ENCODE measurements at places on chromosomes 13 and 19.

GRCh38 chr19:1289686-1290025 lies 4.0 kb downstream of the EFNA2 start:
- no peak for DNase-seq

DNA sequence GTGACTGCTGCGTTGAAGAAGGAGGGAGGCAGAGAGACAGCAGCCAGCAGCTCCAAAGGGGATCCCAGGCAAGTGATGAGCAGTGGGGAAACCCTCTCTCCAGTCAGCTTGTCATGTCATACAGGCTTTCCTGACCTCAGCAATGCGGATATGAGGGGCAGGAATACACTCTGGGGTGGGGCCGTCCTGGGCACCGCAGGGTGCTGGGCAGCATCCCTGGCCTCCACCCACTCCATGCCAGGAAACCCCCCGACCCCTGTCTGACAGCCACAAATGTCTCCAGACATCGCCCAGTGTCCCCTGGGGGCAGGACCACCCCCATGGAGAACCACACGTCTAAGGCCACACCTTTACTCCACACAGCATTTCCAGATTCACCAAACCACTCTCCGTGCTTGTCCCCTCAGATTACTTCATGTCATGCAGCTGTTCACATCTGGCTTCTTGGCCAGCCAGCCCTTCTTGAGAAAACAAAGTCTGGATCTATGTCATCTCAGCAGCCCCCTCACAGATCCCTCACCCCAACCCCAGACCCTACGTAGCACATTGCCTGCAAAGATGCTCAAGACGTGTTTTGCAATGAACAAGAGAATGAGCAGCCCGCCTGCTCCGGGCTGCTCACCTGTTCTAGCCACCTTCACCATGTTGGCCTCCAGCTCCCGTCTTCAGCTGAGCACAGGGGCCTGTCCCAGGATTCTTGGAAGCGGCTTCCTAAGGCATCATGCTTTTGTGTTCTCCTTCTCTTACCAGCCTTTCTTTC lies 46.5 kb downstream of the RFX2 start:
- DNase-seq = no peak

DNA sequence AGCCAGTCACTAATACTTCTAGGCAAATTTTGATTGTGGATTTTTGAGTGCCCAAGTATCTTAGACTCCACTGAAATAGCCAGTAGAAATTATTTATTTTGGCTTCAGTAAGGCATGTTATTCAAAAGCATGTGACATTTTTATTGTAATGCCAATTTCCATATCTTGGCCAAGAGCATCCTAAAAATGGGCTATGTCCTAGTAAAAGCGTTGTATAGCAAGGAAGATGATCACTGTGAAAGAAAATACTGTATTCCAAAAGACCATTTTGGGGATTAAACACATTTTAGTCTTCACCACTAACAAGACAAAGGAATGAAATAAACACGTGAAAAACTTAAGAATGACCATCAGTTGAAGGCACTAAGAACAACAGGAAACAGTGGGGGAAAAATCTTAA lies 149.1 kb downstream of the NUFIP1 start:
- DNase-seq = no peak

GRCh38 chr19:51323481-51324166 lies 12.2 kb downstream of the IGLON5 start:
- DNase-seq = no peak

DNA sequence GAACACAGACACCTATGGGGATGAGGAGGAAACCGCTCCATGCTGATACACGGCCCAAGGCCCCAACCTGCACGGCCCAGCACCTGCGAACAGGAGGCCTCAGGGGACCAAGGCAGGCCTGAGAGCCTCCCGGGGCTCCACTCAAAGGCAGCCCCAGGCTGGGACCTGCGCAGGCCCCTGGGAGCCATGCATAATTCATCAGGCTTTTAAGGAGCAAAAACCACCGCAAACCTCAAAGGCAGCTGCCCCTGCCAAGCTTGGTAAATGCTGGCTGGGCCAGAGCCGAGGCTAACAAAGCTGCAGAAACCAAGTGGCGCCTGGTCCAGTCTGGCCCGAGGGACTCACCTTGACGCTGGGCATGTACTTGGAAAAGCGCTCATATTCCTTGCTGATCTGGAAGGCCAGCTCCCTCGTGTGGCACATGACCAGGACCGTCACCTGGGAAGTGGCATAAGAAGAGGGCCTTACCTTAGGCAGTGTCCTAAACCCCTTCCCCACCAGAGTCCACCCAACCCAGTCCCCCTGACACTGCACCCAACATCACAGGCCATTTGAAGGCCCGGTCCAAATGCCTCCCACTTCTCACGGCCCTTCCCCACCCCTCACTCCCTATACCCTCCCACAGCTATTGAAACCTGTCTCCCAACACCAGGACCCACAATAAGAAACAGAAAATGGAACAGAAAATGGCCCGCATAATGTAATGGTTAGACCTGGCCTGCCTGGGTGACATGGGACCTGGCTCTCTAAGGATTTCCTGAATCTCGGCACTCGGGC lies 7.8 kb downstream of the DDX39A start:
- DNase-seq = no peak

DNA sequence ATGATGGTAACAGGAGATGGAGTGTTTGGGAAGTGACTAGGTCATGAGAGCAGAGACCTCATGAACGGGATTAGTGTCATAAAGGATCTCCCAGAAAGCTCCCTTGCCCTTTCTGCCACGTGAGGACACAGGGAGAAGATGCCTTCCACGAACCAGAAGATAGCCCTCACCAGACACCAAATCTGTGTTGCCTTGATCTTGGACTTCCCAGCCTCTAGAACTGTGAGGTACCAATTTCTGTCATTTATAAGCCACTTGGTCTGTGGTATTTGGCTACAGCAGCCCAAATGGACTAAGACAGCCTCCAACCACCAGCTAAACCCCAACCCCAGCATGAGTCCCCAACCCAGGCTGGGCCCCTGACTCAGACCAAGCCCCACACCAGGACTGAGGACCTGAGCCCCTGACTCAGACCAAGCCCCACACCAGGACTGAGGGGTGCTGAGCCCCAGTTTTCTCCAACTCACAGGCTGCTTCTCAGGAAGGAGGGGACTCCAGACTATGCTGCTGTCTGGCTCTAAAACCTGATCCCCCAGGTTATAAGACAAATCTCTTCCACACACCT lies 54.1 kb downstream of the PTPRS start:
- no peak for DNase-seq

GRCh38 chr19:51709575-51709974 lies 14.2 kb downstream of the HAS1 start:
- no peak for DNase-seq

DNA sequence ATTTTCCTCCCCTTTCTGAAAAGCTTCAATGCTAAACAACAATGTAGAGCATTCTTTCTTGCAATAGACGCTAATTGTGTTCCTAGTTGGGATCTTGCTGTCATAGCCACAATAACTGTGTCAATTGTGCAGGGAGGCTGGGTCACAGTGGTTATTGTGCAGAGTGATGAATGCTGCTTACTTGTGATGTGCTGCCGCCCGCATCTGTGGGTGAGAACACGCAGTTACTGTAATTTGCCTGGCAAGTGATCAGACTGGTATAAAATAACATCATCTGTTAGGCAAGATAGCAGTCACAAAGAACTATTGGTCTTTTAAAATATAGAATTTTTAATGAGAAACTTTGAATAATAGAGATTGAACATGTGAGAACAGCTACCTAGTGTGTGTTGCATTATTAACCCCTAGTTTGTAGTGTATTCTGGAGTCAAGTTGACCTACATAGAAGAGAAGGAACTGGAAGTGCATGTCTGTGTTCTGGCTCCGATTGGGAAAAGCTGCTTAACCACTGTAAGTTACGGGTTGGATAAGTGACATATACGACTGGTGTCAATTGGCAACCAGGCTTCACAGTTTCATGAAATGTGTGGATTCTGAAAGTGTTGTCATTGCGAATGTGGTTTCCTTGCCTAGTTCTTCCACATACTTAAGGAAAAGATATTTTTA lies 43.6 kb downstream of the SLAIN1 start:
- DNase-seq = no peak

GRCh38 chr19:52653161-52653560 lies 15.0 kb upstream of the ZNF83 start:
- no peak for DNase-seq

- DNase-seq = no peak
Observed at GRCh38 chr13:64441740-64442139, 2788.4 kb downstream of the PCDH9 start.

DNA sequence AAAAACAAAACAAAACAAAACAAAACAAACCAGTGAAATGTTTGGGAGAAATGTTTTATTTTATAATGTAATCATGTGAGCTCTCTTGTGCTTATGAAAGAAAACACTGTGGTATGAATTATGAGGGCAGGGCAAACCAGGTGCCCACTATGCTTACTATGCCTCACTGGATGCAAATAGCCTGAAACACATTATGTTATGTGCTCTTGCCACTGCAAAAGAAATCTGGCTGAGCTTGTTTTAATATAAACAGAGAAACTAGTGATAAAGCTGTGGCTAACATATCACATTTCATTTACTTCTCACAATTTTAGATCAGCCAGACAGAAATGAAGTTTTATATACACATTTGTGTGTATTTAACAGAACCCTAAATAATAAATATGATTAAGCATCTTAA lies 8.7 kb upstream of the NBEA start:
- DNase-seq = no peak

GRCh38 chr13:26485786-26486185 lies 71.7 kb upstream of the WASF3 start:
- no peak for DNase-seq

DNA sequence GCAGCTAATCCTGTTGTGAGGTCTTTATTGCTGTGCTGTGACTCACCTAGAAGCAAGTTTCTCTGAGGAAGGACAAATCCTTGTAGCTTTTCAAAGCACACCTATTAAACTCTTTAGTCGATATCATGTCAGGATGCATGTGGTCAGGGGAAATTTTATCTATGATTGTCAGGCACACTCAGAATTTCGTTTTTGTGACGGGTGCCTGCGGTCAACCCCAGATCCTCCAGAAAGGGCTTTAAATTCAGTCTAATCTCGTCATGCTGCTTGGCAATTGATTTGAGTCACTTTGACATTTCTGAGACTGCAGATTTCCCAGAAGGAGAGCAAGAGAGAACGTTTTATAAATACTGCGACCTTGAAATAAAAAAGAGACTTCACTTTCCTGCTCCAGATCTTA lies 316.9 kb downstream of the FGF9 start:
- peak; percentile 97 for DNase-seq

- no peak for DNase-seq
Observed at GRCh38 chr13:106151056-106151699, 384.3 kb downstream of the EFNB2 start.

DNA sequence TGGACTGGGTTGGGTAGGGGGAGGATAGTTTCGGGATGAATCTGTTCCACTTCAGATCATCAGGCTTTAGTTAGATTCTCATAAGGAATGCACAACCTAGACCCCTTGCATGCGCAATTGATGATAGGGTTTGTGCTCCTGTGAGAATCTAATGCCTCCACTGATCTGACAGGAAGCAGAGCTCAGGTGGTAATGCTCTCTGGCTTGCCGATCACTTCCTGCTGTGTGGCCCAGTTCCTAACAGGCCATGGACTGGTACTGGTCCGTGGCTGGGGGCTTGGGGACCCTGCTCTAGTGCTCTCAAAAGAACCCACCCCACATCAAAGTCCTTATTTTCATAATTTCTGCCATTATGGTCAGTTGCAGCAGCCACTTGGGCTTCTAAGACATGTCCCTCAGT lies 30.1 kb downstream of the DNAJC3 start:
- no peak for DNase-seq

DNA sequence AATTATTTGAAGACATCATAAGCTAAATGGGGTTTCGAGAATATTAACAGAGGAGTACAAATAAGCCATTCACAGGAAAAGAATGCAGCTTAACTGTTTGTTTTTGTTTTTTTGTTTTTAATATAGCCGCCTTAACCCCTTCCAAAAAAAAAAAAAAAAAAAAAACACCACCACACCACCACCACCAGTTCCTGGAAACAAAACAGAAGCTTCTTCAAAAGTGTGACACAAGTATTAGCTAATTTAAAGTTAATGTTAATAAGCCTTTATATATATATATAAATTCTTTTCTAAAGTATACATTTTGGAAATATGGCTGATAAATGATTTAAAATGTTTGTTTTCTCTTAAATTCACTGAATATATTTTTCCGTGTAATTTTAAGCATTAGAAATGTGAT lies 1.4 kb downstream of the RAP2A start:
- no peak for DNase-seq

All from KBM-7 (cell line).